Stimulated activated CD4-positive, alpha-beta T cell treated with anti-CD3 and anti-CD28 coated beads, Interleukin-1b, Interleukin-23, amount 100 ng/mL, for 24 hours (primary cell): ENCODE measurements at places on chromosomes 16 and 17.

- no peak for DNase-seq
These were observed 31.2 kb downstream of the PIMREG start for GRCh38 chr17:6475411-6475810.

- DNase-seq, result no peak
These were observed 21.7 kb downstream of the PPL start for GRCh38 chr16:4915226-4915761.

DNA sequence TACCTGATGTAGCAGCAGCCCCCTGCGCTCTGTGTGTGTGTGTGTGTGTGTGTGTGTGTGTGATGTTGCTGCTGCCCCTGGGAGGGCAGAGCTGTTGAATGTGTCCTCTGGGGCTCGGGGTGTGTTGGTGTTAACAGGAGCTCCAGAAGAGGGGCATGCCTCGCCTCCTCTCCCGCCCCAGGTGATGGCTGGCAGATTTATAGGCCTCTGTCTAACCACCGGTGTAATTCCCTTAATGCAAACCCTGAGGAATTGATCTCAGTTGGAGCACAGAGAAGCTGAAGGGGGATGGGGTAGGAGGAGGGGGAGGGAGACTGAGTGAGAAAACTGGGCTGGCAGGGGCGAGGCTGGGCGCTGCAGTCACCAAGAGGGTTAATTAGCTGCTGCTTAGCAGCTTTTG lies 10.0 kb downstream of the CACNA1G start:
- DNase-seq, result no peak

DNA sequence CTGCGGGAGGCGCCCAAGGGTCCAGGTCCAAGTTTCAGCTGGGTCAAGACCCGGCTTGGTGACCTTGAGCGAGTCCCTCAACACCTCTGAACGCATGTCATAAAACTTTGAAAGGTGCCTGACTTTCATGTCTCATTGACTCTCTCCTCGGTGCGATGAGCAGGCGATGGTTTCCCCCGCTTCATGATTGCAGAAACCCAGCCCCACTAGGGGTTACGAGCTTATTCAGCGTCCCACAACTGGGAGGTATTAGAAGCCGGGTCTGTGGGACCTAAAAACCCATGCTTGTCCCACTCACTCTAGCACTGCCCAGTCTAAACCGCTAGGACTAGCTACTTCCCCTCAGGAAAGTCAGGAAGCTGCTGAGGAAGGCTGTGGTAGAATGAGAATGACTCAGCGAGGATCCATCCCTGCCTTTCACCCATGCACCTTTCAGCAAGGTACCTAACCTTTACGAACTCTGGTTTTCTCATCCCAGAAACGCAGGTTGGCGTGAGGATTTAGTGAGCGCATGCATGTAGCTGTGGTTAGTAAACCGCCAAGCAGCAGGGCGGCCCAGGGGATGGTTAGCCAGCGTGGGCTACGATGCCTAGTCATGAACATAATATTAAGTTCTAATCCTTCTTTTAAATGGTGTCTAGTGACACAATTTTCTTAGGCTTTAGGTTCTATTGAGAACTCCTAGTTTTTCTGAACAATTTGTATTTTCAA lies 26.2 kb upstream of the RFFL start:
- DNase-seq, result no peak

- no peak for DNase-seq
These were observed 115.5 kb upstream of the COX10 start for GRCh38 chr17:13953841-13954240.

GRCh38 chr16:10205688-10206087 lies 23.5 kb upstream of the GRIN2A start:
- no peak for DNase-seq

- no peak for DNase-seq
These were observed 372.3 kb upstream of the SALL1 start for GRCh38 chr16:51523400-51523799.

DNA sequence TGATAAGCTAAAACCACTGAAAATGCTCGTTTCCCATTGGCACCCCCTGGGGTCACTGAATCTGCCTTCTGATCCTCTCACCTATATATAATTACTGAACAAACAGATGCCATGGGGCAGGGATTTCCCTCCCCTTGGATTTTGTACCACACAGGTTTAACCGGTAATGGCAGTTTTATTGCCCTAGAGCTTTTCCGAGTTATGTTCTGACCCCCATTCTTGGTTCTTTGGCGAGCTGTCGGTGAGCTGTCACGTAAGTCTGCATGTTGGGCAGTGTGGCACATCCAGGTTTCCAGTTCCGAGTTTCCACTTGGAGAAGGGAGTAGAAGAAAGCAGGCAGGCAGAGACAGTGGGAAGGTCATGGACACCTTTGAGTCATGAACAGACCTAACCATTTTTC lies 7.1 kb downstream of the TMEM97 start:
- no peak for DNase-seq

GRCh38 chr17:58060596-58061191 lies 22.5 kb upstream of the DYNLL2 start:
- no peak for DNase-seq

GRCh38 chr16:25045696-25046381 lies 30.7 kb upstream of the ARHGAP17 start:
- DNase-seq, result no peak

- DNase-seq, result no peak
These were observed 47.8 kb upstream of the GCSH start for GRCh38 chr16:81143921-81144471.

DNA sequence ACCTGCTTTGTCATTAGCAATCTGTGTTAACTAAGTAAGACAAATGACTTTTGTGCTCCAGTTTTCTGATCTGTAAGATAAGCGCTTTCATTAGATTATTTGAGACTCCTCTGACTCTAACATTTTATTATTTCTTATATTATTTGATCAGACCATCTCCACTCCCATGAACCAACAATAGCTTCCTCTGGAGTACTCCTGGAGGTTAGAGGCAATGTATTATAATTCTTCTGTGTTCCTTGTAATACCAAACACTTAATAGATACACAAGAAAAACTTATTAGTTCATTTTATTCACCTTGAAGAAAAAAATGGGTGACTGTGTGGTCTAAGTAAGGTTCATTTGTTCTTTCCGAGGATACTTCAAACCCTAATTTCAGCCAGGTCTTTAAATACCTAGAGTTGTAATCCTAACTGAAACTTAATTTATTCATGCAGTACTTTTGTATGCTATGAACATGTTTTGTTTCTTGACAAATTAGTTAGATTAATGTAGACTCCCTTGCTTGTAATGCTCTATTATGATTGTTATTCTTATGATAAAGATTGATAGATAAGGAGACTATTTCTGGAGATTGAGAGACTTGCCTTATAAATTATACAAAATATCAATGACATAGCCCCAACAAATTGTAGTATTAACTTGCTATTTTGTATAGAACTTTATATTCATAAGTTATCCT lies 53.9 kb downstream of the NQO1 start:
- no peak for DNase-seq

DNA sequence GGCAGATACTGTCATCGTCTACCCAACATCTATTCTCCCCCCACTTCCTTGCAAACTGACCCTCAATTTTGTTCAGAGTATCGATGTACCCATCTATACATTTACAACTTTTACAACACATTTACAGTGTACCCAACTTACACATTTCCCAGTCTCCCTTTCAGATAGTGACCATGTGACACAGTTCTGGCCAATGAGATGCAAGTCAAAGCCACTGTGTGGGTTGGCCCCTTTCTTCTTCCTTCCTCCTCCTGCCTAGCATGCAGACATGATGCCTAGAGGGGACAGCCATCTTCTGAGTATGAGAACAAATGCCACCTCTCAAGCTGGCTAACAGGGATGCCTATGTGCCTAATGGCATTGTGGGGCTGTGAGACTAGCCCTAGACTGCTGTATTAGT lies 11.3 kb upstream of the NFAT5 start:
- DNase-seq, result no peak

DNA sequence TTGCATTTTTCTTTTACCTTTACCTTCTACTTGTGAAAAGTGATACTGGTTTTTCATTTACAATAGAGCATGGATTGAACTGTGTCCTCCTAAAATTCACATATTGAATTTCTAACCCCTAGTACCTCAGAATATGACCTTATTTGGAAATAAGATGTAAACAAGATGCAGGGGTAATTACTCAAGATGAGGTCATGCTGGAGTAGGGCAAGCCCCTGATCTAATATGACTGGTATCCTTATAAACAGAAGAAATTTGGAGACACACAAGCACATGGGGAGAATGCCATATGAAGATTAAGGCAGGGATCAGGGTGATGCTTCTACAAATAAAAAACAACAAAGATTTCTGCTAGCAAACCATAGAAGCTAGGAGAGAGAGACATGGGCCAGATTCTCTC lies 12.2 kb downstream of the MYH13 start:
- no peak for DNase-seq

GRCh38 chr16:14955546-14956231 lies 18.4 kb downstream of the NPIPA1 start:
- DNase-seq, result no peak

GRCh38 chr17:50209472-50210239 lies 8.2 kb upstream of the COL1A1 start:
- DNase-seq, result no peak

- DNase-seq, result no peak
These were observed 110.4 kb upstream of the PMFBP1 start for GRCh38 chr16:72282362-72282761.

- no peak for DNase-seq
These were observed 18.0 kb downstream of the CTRB2 start for GRCh38 chr16:75188832-75189477.

DNA sequence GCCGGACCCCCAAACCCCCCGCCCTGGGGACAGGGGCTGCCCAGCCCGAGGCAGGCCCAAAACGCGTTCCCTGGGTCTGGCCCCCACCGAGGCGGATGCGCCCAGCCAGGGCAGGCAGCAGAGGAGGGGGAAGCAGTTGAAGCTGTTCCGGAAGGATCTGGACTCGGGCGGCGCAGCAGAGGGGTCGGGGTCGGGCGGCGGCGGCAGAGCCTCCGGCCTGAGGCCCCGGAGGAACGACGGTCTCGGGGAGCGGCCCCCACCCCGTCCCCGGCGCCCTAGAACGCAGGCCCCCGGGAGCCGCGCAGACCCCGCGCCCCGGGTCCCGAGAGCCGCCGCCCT lies 22.9 kb upstream of the ZFPM1 start:
- no peak for DNase-seq
